ENCODE measurements at places on chromosomes 12 and 14.

DNA sequence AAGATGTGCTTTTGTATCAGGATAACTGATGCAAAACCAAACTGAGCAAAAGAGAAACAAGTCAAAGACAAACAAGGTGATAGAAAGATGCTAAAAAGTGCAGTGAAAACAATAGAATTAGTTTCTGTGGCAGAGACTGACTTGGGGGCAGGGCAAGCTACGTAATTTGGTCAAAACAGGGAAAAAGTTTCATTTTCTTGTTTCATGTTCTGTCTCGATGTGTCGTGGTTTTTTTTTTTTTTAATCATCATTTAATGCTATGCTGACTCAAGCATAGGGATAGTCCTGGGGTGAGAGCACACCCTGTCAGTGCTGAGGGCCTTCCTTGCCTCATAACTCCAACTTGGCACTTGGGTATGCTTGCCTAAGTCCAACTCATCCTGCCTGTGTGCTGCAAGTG lies 144.1 kb upstream of the PTPRQ start:
- DNase-seq, result no peak

- no peak for DNase-seq
Measured at GRCh38 chr12:93137656-93138612, 208.8 kb upstream of the EEA1 start.

DNA sequence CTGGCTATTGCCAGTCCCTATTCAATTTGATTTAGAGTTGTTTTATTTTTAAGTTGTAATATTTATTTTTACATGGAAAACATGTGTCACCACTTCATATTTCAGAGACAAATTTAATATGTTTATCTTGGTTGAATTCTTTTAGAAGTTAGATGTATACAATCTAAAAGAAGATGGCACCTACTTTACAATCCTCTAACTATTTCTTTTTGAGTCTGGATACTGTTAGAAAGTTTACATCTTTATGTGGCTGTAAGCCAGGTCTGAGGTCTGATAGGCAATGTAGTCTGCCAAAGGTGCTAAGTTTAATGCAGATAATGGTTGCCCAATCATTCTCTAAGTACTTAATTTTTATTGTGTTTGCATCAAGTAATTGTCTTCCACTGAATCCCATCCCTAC lies 7.2 kb upstream of the LMO3 start:
- DNase-seq, result no peak

DNA sequence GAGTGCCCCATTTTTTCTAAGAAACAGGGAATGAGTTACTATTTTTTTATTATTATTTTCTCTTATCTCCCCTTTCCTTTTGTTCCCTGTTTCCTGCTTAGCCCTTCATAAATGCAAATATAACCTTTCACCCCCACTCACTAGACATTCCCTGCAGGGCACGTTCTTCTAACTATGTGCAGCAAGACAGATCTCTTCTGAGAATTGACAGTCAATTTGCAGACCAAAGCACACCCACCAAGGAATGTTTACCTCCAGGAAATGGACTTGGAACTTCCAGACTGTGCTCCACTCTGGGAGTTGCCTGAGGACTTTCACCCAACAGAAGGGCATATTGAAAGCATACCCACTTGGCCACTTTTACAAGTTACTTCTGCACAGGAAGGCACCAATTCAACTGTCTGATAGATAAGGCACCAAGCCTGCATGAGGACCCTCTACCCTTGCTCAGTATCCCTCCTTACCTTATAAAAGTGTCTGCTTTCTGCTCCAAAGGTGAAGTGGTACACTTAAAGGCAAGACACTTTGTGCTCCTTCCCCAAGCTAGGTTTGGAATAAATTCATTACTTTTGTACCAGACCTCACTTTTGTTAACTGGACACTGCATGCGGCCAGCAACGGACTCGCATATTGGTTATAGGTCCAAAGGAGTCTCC lies 6.5 kb downstream of the TAS2R19 start:
- no peak for DNase-seq

DNA sequence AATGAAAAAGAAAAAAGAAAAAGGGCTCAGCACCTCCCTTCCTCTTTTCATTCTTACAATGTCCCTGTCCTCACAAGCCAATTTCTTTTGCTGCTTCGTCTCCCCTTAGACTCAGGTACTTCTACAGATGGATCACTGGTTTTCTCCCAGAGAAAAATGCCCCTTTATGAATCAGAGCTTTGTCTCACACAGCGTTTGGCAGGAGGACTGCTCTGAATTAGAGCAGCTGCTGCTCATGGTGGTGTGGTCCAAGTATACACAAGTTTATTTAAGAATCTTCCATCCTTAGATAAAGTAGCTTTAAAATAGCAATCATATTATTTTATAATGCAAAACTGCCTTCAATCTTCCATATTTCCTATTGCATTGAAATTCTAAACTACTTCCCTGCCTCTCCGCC lies 80.3 kb downstream of the SLC8A3 start:
- DNase-seq, result no peak
